GM23248 (cell line): ENCODE measurements at places on chromosomes 6 and 20. TPM values are rescaled to one million over a fixed set of nuclear protein-coding genes. Genes with fewer than 3 reads are reported as not detected.

- no peak for DNase-seq
Measured at GRCh38 chr20:43762911-43763310, 36.1 kb upstream of the GTSF1L start.

DNA sequence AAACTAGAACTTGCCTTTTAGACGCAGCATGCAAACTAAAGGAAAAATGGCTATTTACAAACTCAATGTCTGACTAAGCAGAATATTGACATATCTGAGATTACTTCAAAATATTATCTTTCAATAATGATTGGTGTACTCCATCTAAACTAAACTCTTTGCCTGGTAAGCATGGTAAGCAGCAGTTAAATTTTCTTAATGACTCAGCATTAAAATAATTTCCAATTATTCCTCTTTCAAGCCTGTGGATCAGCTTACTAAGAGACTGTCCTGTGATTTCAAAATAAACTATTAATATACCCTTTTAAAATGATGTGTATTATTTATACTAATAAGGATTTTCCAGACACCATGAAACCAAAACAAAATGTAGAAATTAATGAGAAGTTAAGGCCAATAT lies 226.8 kb upstream of the THEMIS start:
- no peak for DNase-seq

Gene OR2H2
- polyA plus RNA-seq: not detected in 2 replicates

DNA sequence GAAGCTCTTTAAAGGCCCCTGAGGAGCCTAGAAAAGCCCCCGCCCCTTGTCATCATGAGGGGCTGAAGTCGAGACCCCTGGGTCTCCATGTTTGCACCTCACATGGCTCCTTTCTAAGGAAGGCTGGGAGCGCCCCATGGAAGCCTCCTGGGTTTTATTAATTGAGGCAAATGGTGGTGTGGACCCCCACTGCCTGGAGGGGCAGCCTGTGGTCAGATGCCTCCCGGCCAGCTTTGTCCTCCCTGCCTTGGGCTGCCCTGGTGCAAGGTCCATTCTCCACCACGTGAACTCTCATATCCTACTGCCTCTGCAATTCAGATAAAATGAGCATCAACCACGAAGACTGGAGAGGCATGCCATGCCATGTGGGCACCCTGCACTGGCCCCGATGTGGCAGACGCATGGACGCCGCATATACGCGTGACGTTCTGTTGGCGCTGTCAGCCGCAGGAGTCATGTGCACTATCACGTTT lies 295.5 kb downstream of the TAF4 start:
- DNase-seq: no peak

GRCh38 chr6:73779943-73780342 lies 83.9 kb downstream of the CD109 start:
- DNase-seq: no peak

Gene PACSIN1
- not detected in 2 replicates for polyA plus RNA-seq
